ENCODE measurements at places on chromosomes 5 and 9. TPM values are rescaled to one million over a fixed set of nuclear protein-coding genes. Genes with fewer than 3 reads are reported as not detected.

Gene ADAMTS12
- not detected for total RNA-seq

Gene PRRT1B
- not detected for total RNA-seq

Gene AFAP1L1
- 0.07 TPM for total RNA-seq

Gene INPP5E
- total RNA-seq, result 14.4 TPM

Gene TMEM141
- 46.8 TPM for total RNA-seq

Gene FCN1
- total RNA-seq, result not detected

DNA sequence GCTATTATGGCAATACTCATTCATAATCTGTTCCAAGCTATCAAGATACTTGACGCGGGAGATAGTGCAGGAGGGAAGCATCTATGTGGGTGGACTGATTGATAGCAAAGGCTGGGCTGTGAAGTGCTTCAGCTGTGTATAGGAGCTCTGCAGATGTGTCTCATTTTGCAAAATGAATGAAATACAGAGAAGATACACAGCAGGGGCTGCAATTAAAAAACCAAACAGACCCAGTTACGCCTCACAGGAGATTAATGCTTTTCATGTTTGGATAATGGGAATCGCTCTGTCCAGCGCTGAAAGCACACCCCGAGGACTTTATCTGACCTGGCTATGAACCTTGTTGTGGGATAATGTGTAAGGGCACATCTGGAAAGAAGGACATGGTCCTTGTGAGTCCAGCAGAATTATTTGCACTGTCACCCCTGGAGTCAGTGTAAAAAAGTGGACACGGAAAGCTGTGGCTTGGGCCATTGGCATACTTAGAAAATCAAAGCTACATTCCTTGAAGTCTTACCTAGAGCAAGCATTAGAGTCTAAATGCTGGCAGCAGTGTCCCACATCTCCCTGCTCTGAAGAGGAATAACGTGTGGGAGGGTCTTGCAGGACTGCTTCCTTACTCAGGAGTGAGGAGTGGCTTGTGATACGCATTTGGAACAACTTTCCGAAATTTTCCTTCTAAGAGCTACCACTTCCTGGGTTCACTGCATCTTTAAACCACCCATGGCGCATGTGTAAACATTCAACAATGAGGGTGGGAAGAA is 2.6 kb downstream of the SH3RF2 start:
- DNase-seq, result no peak

DNA sequence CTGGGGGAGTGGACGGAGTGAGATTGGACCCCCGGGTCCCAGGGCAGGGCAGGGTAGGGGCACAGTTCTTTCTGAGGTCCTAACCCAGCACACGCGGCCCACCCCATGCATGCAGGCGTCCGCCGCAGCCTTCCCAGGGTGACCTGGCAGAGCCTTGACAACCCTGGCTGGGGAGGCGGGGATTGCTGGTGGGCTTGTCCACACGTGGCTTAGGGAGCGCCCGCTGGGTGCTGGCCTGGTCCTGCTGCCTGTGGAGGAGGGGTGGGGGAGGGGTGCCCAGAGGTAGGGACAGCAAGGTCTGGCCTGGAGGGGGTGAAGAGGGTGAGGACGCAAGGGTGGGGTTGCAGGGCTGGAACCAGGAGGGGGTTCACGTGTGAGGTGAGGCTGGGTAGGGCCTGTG is 6.0 kb downstream of the RXRA start:
- no peak for DNase-seq

DNA sequence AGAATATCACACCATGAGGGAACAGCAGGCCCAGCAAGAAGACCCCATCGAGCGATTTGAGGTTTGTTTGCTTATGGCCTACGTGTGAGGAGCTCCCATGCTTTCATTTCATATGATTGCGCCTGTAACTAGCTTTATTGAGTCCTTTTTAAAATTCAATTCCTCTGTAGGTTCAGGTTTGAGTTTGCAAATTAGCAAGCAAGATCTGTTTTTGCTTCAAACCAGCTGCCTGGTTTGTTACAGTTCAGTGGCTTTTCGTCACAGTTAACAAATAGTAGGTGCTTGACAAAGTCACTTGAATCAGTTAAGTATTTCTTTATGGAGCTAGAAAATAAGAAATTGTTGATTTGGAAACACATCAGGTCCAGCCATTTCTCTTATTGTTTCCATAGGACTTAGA is 56.3 kb downstream of the GPR21 start:
- DNase-seq, result no peak

DNA sequence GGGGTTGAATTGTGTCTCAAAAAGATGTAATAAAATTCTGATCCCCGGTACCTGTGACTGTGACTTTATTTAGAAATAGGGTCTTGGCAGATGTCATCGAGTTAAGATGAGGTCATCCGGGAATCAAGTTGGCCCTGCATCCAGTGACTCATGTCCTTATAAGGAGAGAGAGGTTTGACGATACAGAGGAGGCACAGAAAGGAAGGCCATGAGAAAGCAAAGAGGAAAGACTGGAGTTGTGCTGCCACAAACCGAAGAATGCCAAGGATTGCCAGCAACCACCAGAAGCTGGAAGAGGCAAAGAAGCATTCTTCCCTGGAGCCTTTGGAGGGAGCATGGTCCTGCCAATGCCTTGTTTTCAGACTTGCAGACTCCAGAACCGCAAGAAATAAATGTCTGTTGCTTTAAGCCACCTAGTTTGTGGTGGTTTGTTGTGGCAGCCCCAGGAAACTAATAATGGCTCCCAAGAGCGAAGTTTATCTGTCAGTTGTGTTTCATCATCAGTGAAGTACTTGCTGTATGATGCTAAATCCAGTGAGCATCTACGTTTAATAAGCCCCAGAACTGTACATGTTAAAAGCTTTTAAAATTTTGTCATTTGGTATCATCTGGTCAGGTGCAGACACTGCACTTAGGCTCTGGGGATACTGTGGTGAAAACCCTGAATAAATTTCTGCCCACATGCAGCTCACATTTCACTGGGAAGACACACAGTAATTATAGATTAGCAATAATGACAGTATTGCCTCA is 114.8 kb downstream of the TLE4 start:
- no peak for DNase-seq

DNA sequence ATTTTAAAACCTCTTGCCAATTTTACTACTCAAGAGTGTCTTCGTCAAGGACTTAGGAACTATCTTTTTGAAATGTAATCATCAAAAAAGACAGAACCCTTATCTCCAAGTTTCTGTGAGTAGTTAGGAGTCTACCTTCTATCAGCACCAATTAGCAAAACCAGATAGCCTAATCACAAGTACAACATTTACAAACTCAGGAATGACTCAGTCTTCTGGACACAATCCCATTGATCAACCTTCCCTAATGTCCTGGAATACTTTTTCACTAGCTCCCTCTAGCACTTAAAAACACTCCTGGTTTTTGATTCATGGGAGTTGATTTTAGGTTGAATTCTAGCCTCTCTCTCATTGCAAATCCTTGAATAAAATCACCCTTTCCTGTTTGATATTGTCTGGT is 680.7 kb downstream of the PRR16 start:
- DNase-seq, result no peak

DNA sequence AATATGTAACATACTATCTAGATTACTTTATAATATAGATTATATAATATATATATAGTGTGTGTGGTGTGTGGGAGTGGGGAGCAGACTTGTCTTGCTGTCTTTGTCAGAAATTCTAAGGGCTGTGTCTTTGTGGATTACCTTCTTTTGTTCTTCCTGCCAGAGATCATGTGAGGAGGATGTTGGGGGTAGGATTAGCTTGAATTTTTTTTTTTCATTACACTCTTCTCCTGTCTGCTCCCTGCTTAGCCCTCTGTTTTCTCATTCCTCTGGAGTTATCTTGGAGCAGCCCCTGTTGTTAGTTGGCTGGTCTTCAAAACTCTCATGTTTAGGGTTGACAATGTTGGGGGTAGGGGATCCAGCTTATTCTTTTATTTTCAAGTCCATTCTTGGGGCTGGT is 21.0 kb upstream of the C9orf40 start:
- DNase-seq, result no peak

GRCh38 chr9:19156026-19156474 is 28.8 kb upstream of the PLIN2 start:
- peak; percentile 33 for DNase-seq

GRCh38 chr5:38742821-38743220 is 103.0 kb upstream of the OSMR start:
- no peak for DNase-seq

DNA sequence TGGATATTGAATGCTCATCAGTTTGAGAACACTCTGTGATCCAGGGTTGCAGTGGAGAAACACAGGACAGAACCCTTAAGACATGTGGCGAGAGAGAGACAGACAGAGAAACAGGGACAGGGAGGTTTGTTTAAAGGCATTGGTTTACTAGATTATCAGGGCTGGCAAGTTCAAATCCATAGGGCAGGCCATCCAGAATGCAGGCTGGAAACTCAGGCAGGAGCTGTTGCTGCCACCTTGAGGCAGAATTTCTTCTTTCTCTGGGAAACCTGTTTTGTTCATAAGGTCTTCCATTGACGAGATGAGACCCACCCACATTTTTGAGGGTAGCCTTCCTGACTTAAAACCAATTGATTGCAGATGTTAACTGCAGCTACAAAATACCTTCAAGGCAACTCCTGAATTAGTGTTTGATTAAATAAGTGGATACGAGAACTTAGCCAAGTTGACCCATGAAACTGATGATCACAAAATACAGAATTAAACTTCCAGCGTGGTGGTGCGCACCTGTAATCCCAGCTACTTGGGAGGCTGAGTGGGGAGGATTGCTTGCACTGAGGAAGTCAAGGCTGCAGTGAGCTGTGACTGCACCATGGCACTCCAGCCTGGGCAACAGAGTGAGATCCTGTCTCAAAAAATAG is 55.9 kb downstream of the NSUN2 start:
- DNase-seq, result no peak

DNA sequence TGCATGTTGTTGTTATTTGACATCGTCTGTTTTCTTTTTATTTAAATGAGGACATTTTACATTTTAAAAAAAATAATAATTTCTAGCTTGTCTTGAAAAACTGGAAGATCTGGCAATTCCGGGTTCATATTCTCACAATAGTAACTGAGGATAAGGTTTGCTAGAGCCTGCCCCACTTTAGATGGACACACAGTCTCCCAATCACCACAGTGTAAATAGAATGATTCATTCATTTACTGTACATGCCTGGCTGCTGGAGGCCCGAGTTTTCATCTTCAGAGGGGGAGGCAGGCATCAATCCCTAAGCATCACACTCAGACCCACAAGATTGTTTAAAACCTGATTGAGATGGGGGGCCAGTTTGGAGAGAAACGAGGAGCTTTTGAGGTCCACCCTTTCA is 2039.7 kb upstream of the WWC1 start:
- no peak for DNase-seq

DNA sequence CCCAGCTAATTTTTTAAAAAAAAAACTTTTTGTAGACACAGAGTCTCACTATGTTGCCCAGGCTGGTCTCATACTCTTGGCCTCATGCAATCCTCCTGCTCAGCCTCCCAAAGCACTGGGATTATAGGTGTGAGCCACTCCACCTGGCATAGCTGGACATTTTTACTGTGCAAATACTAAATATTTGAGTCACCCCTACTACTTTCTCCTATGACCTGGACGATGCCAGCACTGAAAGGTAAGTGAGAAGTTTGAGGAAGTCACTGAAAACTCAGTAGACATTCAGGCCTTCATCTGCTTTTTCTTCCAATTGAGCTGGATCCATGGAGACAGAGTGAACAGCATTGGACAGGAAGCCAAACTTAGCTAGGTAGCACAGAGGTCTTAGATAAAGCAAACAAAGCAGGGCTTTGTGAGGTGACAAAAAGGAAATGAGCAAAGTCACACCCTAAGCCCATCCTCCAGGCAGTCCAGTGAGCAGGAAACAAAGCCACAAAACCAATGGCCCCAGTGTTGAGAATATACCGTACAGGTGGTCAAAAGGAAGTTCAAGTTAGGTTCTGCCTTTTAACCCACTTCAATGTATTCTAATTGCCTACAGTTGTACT is 192.6 kb upstream of the RASA1 start:
- DNase-seq, result no peak

- peak; percentile 8 for DNase-seq
Observed at GRCh38 chr9:1048231-1048619, 1.9 kb upstream of the DMRT2 start.

GRCh38 chr9:92527832-92528521 is 7.8 kb downstream of the ECM2 start:
- DNase-seq, result no peak

- no peak for DNase-seq
Observed at GRCh38 chr5:54470677-54471076, 15.2 kb downstream of the HSPB3 start.

DNA sequence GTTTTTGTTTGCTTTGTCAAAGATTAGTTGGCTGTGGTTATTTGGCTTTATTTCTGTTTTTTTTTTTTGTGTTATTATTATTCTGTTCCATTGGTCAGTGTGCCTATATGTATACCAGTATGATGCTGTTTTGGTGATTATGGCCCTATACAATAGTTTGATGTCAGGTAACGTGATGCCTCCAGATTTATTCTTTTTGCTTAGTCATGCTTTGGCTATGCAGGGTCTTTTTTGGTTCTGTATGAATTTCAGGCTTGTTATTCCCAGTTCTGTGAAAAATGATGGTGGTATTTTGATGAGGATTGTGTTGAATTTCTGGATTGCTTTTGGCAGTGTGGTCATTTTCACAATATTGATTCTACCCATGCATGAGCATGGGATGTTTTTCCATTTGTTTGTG is 312.8 kb downstream of the TAF11L14 start:
- no peak for DNase-seq

DNA sequence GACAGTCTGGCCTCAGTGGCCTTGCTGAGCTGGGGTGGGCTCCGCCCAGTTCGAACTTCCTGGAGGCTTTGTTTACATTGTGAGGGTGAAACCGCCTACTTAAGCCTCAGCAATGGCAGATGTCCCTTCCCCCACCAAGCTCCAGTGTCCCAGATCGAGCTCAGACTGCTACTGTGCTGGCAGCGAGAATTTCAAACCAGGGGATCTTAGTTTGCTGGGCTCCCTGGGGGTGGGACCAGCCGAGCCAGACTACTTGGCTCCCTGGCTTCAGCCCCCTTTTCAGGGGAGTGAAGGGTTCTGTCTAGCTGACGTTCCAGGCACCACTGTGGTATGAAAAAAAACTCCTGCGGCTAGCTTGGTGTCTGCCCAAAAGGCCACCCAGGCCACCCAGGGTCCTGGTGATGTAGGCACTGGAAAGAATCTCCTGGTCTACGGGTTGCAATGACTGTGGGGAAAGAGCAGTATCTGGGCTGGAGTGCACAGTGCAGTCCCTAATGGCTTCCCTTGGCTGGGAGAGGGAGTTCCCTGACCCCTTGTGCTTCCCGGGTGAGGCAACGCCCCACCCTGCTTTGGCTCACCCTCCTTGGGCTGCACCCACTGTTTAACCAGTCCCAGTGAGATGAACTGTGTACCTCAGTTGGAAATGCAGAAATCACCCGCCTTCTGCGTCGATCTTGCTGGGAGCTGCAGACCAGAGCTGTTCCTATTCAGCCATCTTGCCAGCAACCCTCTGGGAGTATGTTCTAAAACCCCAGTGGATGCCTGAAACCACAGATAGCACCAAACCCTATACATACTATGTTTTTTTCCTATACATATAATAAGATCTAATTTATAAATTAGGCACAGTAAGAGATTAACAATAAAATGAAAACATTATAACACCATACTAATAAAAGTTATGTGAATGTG is 95.5 kb downstream of the TMEM161B start:
- no peak for DNase-seq
